Liver (tissue), 10 donors: ENCODE measurements at places on chromosomes 12 and 14.

DNA sequence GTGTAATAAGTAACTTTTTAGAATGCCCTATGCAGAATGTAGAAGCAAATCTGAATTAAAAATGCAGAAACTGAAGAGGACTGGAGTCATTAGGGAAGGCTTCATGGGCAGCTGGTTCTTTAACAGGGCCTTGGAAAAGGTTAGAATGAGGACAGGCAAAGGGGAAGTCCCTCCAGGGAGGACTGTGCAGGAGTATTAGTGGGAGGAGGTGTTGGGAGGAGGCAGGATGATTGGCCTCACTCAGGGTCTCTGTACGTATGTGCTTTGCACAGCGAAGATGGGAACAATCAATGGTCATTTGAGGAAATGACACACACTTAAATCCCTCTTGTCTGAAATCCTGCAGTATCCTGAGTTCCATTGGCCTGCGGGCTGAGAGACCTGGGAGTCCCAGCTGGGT is 119.7 kb downstream of the PTCSC3 start:
- H3K27me3 ChIP-seq: no peaks in the 10 kb centered on the region
- no peak overlapping the region for H3K27ac ChIP-seq
- peaks cover 22% of the 10 kb centered on the region for H3K4me1 ChIP-seq
- H3K4me3 ChIP-seq: no peak overlapping the region
- no peak for DNase-seq

DNA sequence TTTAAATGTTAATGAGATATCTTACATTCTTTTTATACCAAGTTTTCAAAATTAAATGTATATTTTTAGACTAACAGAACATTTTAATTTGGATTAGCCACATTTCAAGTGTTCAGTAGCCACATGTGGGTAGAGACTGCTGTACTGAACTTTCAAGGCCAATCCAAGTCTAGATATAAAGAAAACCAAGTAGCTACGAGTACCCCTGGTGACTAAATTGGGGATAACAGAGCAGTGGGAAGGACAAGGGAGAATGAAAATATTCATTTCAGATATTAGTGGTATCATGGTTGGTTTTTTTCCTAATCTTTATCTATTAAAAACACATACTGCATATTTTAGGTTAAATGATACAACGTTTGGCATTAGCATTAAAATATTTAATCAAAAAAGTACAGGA is 69.4 kb upstream of the RHOJ start:
- no peaks in the 10 kb centered on the region for H3K4me1 ChIP-seq
- no peaks in the 10 kb centered on the region for H3K36me3 ChIP-seq
- H3K27me3 ChIP-seq: no peaks in the 10 kb centered on the region

GRCh38 chr12:19458733-19459132 is 19.4 kb downstream of the AEBP2 start:
- no peaks in the 10 kb centered on the region for H3K4me1 ChIP-seq
- H3K36me3 ChIP-seq: no peaks in the 10 kb centered on the region
- H3K27ac ChIP-seq: no peak overlapping the region
- DNase-seq: no peak

- H3K4me1 ChIP-seq: no peaks in the 10 kb centered on the region
- H3K27me3 ChIP-seq: no peaks in the 10 kb centered on the region
- H3K36me3 ChIP-seq: no peaks in the 10 kb centered on the region
- H3K27ac ChIP-seq: no peak overlapping the region
- no peak for DNase-seq
- no peak overlapping the region for H3K4me3 ChIP-seq
These were observed 8.5 kb upstream of the VASH1 start for GRCh38 chr14:76752744-76753143.

DNA sequence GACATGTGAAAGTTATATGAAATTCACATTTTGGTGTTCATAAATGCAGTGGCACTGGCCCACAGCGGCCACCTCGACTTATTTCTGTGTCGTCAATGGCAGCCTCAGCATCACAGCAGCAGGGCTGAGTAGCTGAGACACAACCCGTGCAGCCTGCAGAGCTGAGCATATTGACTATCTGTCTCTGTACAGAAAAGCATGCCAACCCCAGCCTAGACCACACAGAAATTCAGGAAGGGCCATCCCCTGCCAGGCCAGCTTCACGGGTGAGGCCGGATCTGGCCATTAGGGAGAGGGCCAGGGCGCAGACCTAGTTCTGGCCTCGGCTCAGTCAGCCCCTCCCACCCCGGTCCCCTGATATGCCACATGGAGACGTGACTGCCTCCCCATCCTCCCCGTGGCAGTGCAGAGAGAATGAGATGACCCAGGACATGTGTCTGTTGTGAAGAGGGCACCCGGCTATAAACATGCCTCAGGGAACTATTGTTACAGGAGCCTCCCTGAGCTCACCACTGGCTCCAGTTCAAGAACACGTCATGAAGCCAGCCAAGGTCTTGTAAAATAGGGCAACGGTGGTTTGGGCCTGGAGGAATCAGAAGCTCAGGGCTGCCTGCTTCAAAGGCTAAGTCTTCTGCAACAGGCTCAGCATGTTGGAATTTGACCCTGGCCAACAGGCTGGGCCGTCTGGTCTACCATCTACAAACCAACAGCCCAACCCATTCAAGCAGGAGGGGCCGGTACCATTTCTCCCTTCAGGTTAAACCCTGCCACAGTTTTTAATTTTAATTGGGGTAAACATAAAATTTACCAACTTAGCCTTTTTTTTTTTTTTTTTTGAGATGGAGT is 25.5 kb downstream of the SCARB1 start:
- peaks cover 35% of the 10 kb centered on the region for H3K4me1 ChIP-seq
- no peak overlapping the region for H3K4me3 ChIP-seq
- DNase-seq: peak; percentile 64
- H3K27me3 ChIP-seq: no peaks in the 10 kb centered on the region
- no peaks in the 10 kb centered on the region for H3K36me3 ChIP-seq

GRCh38 chr12:54005853-54006558 is 2.8 kb upstream of the HOXC8 start:
- H3K27me3 ChIP-seq: peaks cover 12% of the 10 kb centered on the region
- H3K4me1 ChIP-seq: peaks cover 6% of the 10 kb centered on the region
- H3K27ac ChIP-seq: no peak overlapping the region
- H3K4me3 ChIP-seq: peak overlapping the region; percentile 39
- DNase-seq: peak; percentile 86

- H3K4me1 ChIP-seq: no peaks in the 10 kb centered on the region
- H3K4me3 ChIP-seq: no peak overlapping the region
- no peaks in the 10 kb centered on the region for H3K27me3 ChIP-seq
These were observed 11.3 kb downstream of the VASH1 start for GRCh38 chr14:76772300-76773187.

DNA sequence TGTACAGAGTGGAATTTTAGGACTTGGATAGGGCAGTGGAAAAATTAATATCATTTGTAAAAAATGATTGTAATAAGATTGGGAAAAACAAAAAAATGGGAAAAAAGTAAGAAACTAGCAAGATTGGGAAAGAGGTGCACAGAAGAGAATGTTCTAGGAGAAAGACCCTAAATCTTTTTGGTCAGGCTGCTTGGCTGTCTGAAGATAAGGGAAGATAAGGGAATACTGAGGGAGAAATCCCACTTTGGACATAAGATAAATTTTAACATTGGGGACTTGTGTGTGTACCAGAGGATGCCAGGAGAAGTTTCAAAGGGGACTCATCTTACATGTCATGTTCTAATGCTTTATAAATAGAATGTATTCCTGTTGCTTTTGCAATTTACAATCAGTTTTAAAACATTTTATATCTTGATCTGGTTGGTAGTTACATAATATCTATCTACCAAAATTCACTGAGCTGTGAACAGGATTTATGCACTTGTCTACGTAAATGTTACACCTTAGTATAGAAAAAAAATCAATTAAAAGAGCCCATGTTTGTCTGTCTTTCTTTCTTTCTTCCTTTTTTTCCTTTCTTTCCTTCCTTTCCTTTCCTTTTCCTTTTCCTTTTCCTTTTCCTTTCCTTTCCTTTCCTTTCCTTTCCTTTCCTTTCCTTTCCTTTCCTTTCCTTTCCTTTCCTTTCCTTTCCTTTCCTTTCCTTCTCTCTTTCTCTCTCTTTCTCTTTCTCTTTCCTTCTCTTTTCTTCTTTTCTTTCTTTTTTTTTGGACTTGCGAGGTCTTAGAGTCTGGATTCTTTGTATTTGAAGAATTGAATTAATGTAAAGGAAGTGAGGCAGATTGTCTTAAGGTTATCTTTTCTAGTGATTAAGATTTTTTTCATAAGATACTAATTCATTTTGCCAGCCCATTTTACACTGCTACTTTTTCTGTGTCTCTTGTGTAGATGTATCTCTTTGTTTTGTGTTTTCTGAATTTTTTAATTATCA is 66.1 kb downstream of the KTN1 start:
- no peaks in the 10 kb centered on the region for H3K4me1 ChIP-seq
- H3K36me3 ChIP-seq: peaks cover 25% of the 10 kb centered on the region
- no peak overlapping the region for H3K4me3 ChIP-seq
- H3K27ac ChIP-seq: no peak overlapping the region
- no peak for DNase-seq
- H3K27me3 ChIP-seq: no peaks in the 10 kb centered on the region

GRCh38 chr12:101664992-101665391 is 32.4 kb upstream of the CHPT1 start:
- no peak overlapping the region for H3K4me3 ChIP-seq
- DNase-seq: no peak
- no peaks in the 10 kb centered on the region for H3K4me1 ChIP-seq
- H3K27ac ChIP-seq: no peak overlapping the region
- no peaks in the 10 kb centered on the region for H3K36me3 ChIP-seq

DNA sequence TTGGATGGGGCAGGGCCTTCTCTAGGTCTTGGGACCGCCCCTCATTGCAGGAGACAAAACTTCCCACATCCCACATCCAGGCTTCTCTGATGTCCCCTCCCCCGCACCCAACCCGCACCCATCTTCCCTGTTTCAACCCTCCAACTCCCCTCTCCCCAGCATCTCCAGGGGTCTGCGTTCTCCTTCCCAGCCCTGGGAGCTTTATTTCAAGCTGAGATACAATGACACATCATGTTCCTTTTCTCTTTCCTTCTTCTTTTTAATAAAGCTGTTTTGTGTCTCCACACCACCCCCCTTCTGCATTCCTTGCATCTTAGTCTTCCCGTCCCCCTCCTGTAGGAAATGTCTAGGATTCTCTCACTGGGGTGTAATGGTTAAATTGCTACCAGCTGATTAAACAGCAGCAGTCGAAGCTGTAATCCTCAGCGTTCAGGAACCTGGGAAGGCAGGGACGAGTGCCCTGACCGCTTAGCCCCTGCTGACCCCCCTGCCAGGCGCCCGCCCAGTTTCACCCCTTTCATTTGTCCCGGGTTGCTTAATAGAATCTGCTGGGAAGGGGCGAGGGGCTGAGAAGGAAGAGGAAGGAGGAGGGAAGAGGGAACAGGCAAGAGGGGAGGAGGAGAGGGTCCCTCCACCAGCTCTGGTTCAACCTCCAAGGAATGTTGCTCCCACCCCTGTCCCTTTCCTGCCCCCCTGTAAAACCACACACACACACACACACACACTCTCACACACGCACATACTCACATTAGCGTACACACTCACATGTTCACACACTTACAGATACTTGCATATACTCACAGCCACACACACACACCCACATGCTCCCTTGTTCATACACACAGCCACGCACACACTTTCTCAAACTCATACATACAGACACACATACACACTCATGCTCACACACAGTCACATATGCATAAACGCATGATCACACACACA is 104.5 kb upstream of the MED13L start:
- no peaks in the 10 kb centered on the region for H3K27me3 ChIP-seq
- H3K36me3 ChIP-seq: no peaks in the 10 kb centered on the region
- no peak overlapping the region for H3K4me3 ChIP-seq

DNA sequence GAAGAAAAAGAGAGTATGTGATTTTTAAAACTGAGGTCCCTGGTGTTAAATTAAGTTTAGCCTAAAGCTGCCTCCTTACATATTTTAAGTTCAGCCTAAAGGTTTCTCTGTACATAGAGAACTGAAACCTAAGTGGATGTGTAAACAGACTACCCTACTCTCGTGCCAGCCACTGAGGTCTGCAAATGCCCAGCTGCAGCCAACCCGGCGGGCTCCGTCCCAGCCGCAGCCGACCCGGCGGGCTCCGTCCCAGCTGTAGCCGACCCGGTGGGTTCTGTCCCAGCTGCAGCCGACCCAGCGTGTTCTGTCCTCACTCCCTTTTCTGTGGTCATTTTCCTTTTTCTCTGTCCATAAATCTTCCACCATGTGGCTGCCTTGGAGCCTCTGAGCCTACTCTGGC is 97.2 kb upstream of the SFSWAP start:
- no peak overlapping the region for H3K4me3 ChIP-seq
- H3K27me3 ChIP-seq: no peaks in the 10 kb centered on the region
- no peaks in the 10 kb centered on the region for H3K4me1 ChIP-seq

- no peaks in the 10 kb centered on the region for H3K4me1 ChIP-seq
- no peaks in the 10 kb centered on the region for H3K36me3 ChIP-seq
- H3K27me3 ChIP-seq: peaks cover 2% of the 10 kb centered on the region
- DNase-seq: no peak
- no peak overlapping the region for H3K4me3 ChIP-seq
These were observed 24.3 kb upstream of the RGS6 start for GRCh38 chr14:71907793-71908515.

GRCh38 chr12:57027011-57027804 is 10.9 kb upstream of the TAC3 start:
- no peak overlapping the region for H3K4me3 ChIP-seq
- DNase-seq: no peak
- no peaks in the 10 kb centered on the region for H3K4me1 ChIP-seq
- no peaks in the 10 kb centered on the region for H3K36me3 ChIP-seq
- no peaks in the 10 kb centered on the region for H3K27me3 ChIP-seq
- H3K27ac ChIP-seq: no peak overlapping the region

DNA sequence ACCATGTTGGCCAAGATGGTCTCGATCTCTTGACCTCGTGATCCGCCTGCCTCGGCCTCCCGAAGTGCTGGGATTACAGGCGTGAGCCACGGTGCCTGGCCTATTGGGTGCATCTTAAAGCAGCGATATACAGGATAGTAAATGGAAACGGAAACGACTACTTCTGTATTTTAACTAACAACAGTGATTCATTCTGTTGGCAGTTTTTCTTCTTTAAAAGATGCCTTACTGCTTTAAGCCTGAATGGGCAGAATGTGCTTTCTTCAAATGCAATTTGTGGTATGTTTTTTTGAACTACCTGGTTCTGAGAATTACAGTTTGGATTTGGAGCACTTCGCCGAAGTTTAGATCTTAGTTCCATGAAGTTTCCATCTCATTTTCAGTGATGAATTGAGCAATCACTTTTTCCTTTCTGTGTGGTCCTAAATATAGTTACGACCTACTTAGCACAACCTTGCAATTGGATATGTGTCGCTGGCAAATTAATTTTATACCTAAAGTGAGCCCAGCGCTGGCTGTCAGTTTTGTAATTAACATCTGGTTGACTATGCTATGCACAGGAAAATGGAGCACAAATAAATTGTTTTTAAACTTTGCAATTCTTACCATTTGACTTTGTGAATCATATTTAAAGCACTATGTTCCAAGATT is 53.6 kb upstream of the EIF5 start:
- no peak for DNase-seq
- no peaks in the 10 kb centered on the region for H3K27me3 ChIP-seq
- H3K4me3 ChIP-seq: no peak overlapping the region

- H3K27ac ChIP-seq: no peak overlapping the region
- H3K4me1 ChIP-seq: no peaks in the 10 kb centered on the region
- no peaks in the 10 kb centered on the region for H3K27me3 ChIP-seq
- H3K36me3 ChIP-seq: no peaks in the 10 kb centered on the region
- no peak for DNase-seq
These were observed 28.6 kb downstream of the NAA30 start for GRCh38 chr14:57418999-57419398.
